ENCODE measurements at places on chromosomes 1 and 21.
A peak's percentile ranks its signal among the peaks of the same experiment; 100 is the strongest.

GRCh38 chr1:8423692-8424538 is 106.0 kb downstream of the SLC45A1 start:
- peak; percentile 28 for DNase-seq

DNA sequence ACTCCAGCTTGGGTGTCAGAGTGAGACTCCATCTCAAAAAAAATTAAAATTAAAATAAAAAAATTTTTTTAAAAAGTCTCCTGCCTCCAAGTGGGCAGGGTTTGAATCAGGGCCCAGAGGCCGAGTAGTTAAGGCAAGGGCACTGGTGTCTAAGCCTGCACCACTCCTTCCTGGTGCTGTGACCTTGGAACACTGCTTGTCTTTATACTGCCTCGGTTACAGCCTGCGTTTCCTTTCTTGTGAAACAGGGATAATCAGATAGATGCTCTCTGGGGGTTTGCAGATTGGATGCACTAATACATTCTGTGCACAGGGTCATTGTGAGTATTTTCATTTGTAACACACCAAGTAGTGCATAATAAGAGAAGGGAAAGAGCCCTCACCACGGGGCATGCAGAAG is 58.4 kb upstream of the EFHD2 start:
- no peak for DNase-seq

DNA sequence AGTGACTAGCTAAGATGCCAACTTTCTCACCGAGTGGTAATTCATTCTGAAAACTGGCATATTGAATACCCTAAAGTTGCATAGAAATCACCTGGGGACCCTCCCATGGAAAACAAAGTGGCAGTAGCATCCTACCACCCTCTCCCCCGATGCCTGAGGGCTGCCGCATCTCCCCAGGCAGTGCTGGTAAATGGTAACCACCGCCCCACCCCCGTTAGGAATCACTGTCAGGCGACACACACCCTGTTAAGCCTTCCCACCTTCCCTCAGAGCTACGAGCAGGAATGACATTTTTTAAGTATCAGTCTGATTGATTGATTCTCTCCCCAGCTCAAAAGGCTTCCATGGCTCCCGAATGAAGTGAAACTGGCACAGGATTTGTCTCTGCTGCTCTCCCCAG is 28.3 kb downstream of the TMPRSS2 start:
- no peak for DNase-seq

GRCh38 chr1:201066986-201067385 is 43.5 kb upstream of the KIF21B start:
- DNase-seq = no peak

- no peak for DNase-seq
Observed at GRCh38 chr1:160125746-160126145, 10.2 kb downstream of the ATP1A2 start.

DNA sequence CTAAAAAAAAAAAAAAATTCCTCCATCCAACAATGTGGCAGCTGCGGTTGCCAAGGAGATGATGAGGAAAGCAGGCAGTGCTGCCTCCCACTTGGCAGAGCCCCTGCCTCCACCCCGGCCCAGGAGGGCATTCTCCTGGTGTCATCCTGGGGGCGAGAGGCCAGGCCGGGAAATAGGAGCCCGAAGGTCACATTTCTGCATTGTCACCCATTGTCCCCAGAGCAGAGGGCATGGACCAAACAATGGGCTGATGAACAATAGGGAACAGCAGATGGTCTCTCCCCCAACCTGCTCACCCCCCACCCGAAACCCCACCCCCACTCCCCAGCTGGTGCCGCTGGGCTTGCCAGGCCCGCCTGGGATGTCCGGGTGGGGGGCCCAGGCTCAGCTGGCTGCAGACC is 37.3 kb downstream of the CAMK2N1 start:
- no peak for DNase-seq

GRCh38 chr1:37398096-37398495 is 76.3 kb upstream of the ZC3H12A start:
- DNase-seq = no peak

- peak; percentile 62 for DNase-seq
Observed at GRCh38 chr1:161440312-161440894, 64.9 kb upstream of the FCGR2A start.

GRCh38 chr1:246782120-246782900 is 58.1 kb downstream of the SCCPDH start:
- DNase-seq = no peak

DNA sequence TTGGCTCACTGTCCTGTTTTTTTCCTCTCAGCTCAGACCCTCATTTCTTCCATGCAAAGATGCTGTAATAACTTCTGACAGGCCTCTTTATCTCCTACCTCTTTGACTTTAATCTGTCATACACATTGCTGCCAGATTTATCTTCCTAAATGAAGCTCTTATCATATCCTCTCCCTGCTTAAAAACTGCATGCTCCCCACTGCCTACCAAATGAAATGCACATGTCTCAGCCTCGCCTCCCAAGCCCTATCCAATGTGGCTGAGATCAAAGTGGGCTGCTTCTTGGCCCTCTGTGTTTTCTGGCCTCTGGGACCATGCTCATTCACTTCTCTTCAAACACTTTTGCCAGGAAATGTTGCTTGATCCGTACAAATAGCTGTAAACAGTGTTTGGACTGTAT is 38.3 kb downstream of the IRF2BP2 start:
- no peak for DNase-seq

DNA sequence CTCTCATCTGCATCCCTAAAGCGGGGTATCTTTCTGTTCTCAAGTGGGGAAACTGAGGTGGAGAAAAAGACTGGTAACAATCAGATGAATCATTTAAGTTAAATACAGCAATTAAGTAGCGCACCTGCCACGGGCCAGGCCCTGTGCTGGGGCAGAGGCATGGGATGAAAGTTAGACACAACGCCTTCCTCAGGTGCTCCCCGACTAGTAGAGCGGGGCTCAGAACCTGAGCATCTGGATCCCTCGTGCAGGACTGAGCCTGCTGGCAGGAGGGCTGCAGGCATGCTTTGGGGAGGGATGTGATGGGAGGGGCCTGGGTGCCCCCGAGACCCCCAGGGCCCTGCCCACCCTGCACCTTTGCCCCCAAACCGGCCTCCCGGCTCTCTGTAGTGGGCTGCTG is 14.9 kb upstream of the KCNC4 start:
- DNase-seq = no peak

DNA sequence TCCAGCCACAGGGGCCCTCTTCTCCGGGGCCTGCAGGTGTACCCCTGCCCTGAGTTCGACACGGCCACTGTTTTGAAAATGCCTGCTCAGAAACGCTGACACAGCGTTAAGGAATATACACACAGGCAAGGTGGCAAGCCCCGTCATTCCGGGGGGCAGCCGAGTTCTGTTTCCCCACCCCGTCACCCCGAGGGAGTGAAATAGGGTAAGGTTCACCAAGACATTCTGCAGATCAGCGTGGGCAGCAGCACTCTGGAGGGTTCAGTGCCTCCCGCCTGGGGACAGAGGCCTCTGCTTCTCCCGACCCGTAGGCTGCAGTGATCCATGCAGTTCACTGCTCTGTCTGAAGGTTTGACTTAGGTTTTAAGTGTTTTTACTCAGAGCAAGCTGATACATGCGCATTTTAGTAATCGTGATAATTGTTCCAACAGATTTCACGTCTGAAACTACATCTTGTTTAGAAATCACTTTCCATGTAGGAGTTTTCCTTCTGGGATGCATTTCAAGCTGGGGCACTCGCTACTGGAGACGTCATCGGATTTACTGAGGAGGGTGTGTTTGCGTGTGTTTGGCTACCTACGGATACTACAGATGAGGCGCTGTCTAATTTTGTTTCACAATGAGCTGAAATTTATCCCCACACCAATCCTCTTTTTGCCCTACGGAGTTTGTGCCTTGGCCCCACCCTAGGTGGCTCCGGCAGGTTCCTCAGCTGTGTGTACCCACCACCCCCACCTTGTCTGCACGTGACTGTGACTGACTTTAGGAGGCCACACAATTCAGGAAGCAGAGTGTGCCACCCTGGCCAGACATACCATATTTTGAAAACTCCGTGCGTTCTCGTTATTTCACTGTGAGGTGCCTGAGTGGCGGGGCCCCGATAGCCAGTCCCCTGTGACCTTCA is 63.5 kb downstream of the AGPAT3 start:
- DNase-seq = no peak

DNA sequence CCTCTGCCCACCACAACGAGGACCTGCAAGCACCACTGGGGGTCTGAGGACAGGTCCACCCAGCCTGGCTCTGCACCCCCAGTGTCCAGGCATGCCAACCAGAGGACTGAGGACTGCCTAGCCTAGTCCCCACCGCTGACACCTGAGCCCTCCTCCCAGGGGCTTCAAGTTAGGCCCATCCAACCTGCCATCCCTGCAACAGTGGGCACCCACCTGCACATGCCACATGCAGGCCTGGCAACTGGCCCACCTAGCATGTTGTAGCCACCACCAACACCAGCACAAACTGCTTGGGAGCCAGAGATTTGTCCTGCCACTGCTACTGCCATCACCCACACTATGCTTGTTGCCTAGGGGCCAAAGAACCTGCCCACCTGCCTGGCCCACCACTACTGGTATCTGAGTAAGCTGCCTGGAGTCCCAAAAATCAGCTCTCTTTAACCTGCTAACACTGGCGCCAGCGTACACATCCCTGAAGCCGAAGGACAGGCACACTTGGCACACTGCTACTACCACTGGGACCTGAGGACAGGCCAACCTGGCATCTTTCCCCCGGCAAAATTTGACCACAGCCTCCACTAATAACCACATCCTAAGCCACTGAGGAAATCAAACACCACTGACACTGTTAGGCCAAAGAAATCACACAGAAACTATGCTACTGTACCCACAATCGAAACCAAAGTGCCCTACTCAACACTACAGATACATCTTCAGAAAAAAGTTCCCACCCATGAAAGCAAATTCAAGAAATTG is 61.5 kb downstream of the PSMG1 start:
- DNase-seq = no peak

GRCh38 chr1:185467122-185467521 is 150.1 kb upstream of the IVNS1ABP start:
- DNase-seq = no peak
